Amniotic stem cell (primary cell): ENCODE measurements at places on chromosomes 4 and X.
A peak's percentile ranks its signal among the peaks of the same experiment; 100 is the strongest.

GRCh38 chr4:22014222-22014741 is 65.7 kb upstream of the KCNIP4 start:
- no peak for DNase-seq

- DNase-seq: no peak
Measured at GRCh38 chrX:55619547-55619946, 3.7 kb upstream of the FOXR2 start.

GRCh38 chr4:3345384-3345783 is 52.6 kb downstream of the RGS12 start:
- no peak for DNase-seq

- no peak for DNase-seq
Measured at GRCh38 chr4:15918484-15919129, 19.9 kb downstream of the FGFBP1 start.

GRCh38 chr4:152723236-152723635 is 43.4 kb upstream of the TMEM154 start:
- DNase-seq: no peak

DNA sequence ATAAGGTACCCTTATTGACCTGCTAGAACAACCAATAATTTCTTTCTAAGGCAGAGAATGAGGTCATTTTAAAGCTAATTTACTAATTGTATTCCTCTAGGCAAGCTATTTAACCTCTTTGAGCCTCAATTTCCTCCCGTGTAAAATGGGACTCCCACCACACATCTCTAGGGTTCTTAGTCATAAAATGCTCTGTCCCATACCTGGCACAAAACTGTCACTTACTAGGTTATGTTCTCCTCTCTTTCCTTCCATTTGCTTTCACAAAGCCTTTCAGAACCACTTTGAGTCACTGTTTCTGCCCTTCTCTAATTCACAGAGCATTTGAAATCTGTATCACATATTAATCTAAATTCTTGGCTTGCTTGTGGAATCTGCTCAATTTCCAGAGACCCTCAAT is 2.4 kb upstream of the GPR82 start:
- DNase-seq: no peak

- DNase-seq: no peak
Measured at GRCh38 chr4:59002148-59002547, 1892.0 kb upstream of the IGFBP7 start.

- no peak for DNase-seq
Measured at GRCh38 chrX:54359408-54359807, 1.6 kb upstream of the WNK3 start.

GRCh38 chr4:54363037-54363436 is 133.9 kb downstream of the PDGFRA start:
- no peak for DNase-seq

GRCh38 chrX:133490955-133491354 is 75.7 kb upstream of the GPC4 start:
- DNase-seq: no peak

- no peak for DNase-seq
Measured at GRCh38 chr4:123286903-123287466, 109.6 kb upstream of the SPRY1 start.

DNA sequence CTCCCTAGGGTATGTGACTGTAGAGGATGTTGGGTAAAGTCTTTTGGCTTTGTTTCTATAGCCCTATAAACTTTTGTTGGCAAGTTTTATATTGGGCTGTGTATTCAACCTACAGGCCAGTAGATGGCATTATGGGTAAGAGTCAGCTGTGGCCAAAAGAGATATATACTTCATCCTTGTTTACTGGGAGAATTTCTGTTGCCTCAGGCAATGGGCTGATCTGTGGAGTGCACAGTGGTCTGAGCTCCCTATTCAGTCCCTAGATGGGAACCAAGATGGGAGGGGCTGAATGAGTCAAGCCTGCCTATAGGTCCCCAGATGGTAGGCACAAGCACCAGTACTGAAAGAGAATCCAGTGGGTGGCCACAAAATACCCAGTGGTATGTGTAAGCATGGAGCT is 580.6 kb downstream of the EPHA5 start:
- peak; percentile 11 for DNase-seq

- DNase-seq: no peak
Measured at GRCh38 chrX:119391279-119391678, 7.9 kb upstream of the SLC25A43 start.

GRCh38 chrX:39869846-39870601 is 227.7 kb downstream of the BCOR start:
- DNase-seq: no peak

- DNase-seq: no peak
Measured at GRCh38 chrX:37942170-37942569, 64.2 kb upstream of the SYTL5 start.

GRCh38 chrX:48664156-48664555 is 19.4 kb upstream of the WAS start:
- DNase-seq: no peak

DNA sequence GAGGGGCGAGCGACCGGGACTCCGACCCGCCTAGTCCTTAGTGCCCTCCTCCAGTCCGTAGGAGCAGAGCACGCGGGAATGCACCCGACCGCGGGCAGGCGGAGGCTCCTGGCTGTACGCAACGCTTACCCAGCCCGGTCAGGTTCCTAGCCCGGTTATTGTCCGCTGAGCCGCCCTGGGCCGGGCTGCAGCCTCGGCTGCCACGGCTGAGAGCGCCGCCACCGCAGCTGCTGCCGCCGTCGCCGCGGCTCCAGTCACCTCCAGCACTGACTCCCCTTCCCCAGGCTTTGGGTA is at the start of gene AMER1:
Gene AMER1, minus strand, starts transcription at position 268 of the 294 bp plus-strand sequence. CDS start 12,422 bp downstream, outside the sequence.
- DNase-seq: peak; percentile 8

- no peak for DNase-seq
Measured at GRCh38 chr4:96598465-96598864, 758.6 kb downstream of the PDHA2 start.

GRCh38 chrX:55524487-55524886 is 34.8 kb upstream of the USP51 start:
- DNase-seq: no peak

- no peak for DNase-seq
Measured at GRCh38 chr4:182918791-182919302, 1.7 kb upstream of the DCTD start.

GRCh38 chr4:40232610-40233009 is 35.8 kb downstream of the RHOH start:
- DNase-seq: no peak

DNA sequence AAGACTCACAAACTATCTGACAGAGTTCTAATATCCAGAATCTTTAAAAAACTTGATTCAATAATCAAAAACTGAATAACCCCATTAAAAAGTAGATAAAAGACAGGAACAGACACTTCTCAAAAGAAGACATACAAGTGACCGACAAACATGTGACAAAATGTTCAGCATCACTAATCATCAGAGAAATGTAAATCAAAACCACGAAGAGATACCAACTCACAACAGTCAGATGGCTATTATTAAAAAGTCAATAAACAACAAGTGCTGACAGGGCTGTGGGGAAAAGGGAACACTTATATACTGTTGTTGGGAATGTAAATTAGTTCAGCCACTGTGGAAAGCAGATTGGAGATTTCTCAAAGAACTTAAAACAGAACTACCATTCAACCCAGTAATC is 138.1 kb upstream of the RASGEF1B start:
- DNase-seq: no peak

- DNase-seq: no peak
Measured at GRCh38 chr4:108270466-108271450, 102.0 kb upstream of the LEF1 start.

DNA sequence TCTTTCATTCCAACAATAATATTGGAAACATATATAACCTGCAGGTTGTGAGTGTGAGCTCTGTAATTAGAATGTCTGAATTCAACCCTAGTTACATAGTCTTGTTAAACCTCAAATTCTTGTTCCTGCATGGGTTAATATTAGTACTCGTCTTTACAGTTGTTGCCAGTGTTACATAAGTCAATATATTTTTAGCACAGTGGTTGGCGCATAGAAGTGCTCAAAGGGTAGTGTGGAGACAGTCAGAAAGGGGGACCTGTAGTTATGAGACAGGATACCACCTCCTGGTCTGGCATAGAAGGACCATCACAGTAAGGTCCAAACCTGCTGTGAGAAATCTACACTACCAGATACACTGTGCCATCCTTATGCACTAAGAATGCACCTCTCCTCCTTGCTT is 1045.9 kb upstream of the SLIT2 start:
- DNase-seq: no peak

- DNase-seq: no peak
Measured at GRCh38 chr4:176363072-176363471, 43.3 kb downstream of the SPCS3 start.

- no peak for DNase-seq
Measured at GRCh38 chrX:101462892-101463291, 22.4 kb upstream of the ARMCX4 start.
